Epithelial cell of esophagus (primary cell): ENCODE measurements at places on chromosomes 3 and 15.

GRCh38 chr3:194333212-194333980 is 17.7 kb downstream of the CPN2 start:
- DNase-seq = peak; percentile 94

- DNase-seq = no peak
Measured at GRCh38 chr15:76140074-76140464, 80.3 kb downstream of the TMEM266 start.

DNA sequence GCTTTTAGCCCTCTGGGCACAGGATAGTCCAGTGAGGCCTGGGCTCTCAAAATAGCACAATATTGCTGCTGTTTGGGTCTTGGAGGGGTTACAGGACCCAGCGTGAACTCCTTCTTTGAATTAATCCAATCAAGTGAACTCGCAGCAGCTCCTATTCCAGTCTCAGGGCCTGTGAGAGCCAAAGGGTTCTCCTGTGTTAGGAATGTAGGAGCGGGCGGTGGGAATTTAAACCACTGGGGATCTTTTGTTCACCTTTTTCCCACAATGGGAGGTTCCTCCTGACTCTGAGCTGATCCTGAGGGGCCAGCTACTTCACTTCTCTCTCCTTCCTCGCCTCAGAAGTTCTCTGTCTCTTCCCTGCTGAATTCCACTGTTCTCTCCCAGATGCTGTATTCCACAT is 504.0 kb downstream of the UNC13C start:
- DNase-seq = no peak

DNA sequence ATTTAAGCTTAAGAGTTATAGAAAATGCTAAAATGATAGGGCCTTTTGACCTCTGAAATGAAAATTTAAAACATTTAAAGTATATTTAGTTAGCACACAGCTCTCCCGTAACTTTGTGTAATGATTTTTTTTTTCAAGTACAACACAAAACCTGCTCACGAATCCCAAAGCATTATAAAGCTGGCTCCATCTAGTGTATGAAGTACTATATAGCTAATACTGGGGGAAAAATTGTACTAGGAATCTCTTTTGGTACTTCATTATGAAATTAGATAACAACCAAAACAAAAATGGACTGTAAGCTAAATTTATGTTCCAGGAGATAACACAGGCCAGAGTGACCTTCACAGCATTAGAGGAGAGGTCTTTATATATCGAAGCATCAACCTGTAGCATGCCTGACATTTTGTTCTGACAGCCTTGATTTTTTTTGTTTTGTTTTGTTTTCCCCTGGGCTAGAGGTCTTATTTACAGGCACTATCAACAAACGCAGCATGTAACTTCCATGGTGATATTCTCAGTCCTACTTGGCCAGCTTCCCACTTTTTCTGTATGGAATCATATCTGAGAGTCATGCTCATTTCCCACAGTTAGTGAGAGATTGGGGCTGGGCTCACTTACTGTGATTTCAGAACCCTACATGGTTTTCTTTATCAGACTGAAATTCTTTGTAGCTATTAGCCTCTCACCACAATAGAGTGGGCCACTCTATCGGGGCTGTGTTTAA is 116.3 kb downstream of the MITF start:
- DNase-seq = peak; percentile 37

DNA sequence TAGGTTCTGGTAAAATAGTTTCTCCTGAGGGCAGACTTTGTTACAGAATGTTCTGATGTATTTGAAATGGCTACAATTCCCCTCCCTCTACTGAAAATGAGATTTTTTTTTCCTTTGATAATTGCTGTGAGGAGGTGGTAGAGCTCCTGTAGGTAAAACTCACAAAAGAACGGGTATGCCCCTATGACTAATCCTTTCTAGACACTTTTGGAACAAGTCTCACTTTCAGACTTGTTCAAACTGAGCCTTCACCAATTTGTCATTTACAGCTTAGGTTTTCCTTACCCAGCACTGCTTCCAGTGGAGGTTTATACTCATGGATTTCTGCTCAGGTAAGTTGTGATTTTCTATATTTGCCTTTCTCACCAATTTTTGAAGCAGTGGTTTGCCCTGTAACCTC is 115.6 kb downstream of the NLGN1 start:
- DNase-seq = peak; percentile 39
